Naive B cell (primary cell): ENCODE measurements at places on chromosomes 11 and 22.
A peak's percentile ranks its signal among the peaks of the same experiment; 100 is the strongest.

- DNase-seq: no peak
These were observed 1.6 kb downstream of the PHF21B start for GRCh38 chr22:45008186-45008681.

GRCh38 chr11:125745979-125746378 lies at the start of gene PATE1:
PATE1 (plus strand) TSS chr11:125746279; CDS start chr11:125746305, 26 bp downstream.
- DNase-seq: no peak

DNA sequence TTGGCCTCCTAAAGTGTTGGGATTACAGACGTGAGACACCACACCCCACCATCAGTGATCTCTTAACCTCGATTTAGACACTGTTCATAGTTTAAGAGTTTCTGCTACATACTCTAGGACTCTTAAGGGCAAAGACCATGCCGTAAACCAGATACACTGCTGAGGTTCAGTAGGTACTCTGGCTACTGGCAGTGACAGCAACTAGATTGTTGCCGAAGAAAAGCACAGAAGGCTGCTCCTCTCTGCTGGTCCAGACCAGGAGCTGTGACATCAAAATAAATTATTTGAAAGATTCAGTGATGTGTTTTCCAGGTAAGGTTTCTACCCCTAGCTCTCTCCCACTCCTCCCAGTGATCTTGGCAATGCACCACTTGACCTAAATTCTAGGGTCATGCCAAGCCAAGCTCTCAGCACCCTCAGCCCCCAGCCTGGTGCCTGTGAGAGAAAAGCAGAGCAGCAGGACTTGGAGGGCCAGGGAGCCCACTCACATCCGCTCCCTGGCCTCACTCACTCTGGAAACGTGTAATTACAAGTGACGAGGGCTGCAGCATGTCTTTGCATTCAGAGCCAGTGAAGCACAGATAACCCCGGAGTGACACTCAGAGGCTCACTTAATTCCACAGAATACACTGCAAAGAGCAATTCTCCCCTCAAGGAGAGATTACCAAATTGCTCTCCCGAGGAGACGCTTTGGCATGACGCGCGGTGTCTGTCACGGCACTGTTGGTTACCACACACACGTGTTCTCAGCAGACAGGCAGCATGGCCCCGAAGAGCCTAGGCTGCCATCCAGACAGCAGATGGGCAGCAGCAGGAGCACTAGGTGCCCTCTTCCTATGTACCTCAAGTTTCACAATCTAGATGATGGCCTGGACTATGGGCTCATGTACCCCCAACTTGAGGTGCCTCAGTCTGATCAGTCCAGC lies 96.9 kb upstream of the PITPNB start:
- no peak for DNase-seq

DNA sequence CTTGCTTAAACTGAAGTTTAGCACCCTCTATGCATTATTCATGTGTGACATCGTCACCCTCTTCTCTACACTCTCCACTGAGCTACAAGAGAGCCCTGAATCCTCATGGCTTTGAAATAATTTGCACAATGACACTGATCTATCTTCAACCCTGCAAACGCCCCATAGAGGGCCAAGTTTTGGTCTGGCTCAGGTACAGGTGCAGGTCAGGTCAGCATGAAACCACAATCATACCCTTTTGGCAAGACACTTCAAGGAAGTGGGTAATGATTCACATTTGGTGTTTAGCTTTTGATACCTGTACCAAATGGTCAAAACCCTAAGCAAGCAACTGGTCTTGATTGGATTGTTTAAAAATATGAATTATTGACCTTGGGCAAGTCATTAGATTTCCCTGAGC lies 122.2 kb upstream of the CADM1 start:
- DNase-seq: no peak

DNA sequence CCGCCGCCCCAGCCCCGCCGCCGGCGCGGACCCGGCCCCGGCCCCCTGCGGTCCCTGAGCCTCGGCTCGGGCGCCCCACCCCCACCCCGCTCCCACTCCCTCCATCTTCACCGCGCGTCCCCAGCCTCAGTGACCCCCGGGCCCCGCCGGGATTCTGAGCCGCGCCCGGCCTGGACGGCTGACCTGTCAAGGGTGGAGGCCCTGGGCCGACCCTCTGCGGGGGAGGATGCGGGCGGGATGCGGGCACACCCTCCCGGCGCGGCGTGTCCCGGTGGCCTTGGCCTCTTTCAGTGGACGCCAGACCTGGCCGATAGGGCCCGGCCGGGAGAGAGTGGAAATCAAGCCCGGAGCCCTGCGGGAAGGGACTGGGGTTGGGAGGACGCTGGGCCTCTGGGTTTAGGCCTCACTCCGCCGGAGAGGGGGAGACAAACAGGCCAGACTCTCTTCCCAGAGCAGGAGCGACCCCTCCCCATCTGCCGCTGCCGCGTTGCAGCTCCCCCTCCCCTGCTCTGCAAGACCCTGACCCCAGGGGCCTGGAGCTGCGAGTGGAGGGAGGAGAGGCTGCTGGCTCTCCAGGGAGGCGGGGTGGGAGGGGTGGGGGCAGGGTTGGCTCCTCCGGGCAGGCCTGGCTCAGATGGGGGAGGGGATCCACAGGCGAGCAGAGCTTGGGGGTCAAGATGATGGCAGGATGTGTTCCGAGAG lies 525 bp downstream of the MAPK8IP2 start:
- no peak for DNase-seq

GRCh38 chr11:129593098-129593497 lies 217.4 kb downstream of the BARX2 start:
- DNase-seq: no peak

DNA sequence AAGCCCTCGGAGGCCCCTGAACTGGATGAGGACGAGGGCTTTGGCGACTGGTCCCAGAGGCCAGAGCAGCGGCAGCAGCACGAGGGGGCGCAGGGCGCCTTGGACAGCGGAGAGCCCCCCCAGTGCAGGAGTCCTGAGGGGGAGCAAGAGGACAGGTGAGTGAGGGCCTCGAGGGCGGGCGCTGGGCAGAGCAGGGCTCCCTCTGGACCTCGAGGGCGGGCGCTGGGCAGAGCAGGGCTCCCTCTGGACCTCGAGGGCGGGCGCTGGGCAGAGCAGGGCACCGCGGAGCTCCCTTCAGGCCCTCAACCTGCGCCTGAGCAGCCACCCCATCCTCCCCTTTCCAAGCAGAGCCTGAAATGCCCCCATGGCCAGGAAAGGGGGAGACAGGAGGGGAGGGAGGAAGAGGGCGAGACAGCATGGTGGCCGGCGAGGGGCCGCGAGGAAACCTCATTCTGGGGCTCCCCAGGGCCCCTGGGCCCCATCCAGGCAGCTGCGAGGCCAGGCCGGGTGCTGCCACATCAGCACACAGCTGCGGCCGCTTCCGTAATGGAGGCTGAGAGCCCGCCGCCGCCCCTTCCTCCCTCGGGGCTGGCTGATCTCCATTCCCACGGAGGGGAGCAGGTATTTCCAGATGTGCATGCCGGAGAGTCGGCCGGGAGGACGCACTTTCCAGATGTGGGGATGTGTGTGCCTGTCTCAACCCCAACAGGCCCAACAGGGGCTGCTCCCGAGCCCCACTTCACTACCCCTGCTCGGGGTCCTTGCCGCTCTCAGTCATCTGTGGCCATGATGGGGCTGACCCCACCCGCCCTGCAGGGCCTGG lies 10.0 kb downstream of the PRR33 start:
- DNase-seq: peak; percentile 29
